H7 (cell line): ENCODE measurements at places on chromosomes 1 and 21.

- DNase-seq = no peak
These were observed 113.3 kb upstream of the DPT start for GRCh38 chr1:168842306-168842705.

- no peak for DNase-seq
These were observed 11.4 kb downstream of the ARMH1 start for GRCh38 chr1:44685881-44686280.

GRCh38 chr1:60978421-60979357 is 103.7 kb upstream of the NFIA start:
- DNase-seq = peak; percentile 62

DNA sequence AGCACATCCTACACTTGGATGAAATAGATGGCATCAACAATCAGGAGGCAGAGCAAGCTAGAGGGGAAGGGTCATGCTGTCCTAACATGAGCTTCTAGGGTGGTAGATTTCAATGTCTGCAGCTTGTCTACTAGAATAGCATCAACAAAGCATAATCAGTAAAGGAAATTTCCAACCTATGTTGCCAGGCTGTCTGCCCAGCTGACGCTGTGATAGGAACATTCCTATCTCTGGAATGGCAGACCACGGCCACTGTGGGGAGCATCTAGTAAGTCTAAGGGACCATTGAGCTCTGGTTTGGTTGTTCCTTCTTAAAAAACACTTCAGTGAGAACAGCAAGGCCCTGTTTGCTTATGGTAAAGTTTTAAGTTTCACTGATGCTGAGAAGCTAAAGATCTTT is 206.8 kb downstream of the PAPPA2 start:
- no peak for DNase-seq
